ENCODE measurements at places on chromosomes 7 and 10.
A peak's percentile ranks its signal among the peaks of the same experiment; 100 is the strongest.

- no peak for DNase-seq
Observed at GRCh38 chr7:8044761-8045430, 76.3 kb downstream of the GLCCI1 start.

DNA sequence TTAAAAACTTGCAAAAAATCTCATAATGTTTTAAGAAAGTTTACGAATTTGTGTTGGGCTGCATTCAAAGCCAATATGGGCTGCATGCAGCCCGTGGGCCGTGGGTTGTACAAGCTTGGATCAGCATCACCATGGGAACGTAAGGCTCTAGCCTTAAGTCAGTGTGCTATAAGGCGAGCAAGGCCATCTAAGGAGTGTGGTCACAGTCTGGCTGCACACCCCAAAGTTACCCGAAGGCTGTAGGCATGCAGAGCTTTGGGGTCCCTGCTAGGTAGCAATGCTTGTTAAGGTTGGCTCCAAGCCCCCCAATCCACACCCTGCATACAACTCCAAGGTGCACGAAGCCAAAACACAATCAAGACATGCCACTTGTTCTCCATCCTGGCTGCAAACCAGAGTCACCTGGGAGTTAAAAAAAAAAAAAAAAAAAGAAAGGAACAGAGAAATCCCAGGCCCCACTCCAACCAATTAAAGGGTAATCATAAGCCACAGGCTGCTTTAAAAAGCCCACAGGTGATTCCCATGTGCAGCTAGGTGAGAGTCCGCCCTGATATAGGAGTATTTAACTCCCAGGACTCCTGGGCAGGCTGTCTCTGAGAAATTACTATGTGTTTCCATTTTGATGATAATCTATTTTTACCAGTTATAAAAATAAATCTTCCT is 8.5 kb upstream of the PNLIPRP2 start:
- DNase-seq = no peak

GRCh38 chr10:83516788-83517187 is 622.5 kb upstream of the GHITM start:
- no peak for DNase-seq

GRCh38 chr7:94261067-94261466 is 133.6 kb upstream of the COL1A2 start:
- DNase-seq = no peak

DNA sequence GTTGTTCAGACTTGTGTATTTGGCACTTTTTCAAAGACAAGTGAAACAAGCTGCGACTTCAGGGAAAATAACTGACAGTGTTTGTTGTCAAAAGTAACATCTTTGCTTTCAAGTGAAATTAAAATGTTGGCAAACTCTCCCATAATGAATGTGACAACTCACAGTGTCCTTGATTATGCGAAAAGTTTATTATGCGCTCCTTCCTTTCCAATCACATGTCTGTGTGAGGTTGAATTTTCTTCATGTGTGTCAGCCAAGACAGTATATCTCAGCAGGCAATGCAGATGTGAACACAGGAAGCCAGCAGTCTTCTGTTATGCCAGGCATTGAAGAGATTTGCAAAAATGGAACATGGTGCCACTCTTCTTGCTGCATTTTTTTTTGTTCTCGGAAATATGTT is 28.7 kb downstream of the FBH1 start:
- DNase-seq = no peak

DNA sequence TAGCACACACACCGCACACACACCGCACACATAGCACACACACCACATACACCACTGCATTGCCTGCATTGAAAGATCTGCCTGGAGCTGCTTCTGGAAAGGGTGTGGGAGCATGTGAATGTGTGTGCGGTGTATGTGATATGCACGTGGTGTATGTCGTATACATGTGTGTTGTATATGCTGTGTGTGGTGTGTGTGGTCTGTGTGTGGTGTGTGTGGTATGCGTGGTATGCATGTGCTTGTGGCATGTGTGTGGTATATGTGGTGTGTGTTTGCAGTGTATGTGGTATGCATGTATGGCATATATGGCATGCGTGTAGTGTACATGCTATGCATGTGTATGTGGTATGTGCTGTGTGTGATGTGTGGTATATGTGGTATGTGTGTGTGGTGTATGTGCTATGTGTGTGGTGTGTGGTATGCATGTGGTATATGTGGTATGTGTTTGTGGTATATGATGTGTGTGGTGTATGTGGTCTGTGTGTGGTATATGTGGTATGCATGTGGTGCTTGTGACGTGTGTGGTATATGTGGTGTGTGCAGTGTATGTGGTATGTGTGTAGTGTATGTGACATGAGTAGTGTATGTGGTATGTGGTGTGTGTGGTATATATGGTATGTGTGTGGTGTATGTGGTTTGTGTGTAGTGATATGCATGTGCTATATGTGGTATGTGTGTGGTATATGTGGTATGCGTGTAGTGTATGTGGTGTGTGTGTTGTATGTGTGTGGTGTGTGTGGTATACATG is 176.2 kb downstream of the WDR37 start:
- no peak for DNase-seq

DNA sequence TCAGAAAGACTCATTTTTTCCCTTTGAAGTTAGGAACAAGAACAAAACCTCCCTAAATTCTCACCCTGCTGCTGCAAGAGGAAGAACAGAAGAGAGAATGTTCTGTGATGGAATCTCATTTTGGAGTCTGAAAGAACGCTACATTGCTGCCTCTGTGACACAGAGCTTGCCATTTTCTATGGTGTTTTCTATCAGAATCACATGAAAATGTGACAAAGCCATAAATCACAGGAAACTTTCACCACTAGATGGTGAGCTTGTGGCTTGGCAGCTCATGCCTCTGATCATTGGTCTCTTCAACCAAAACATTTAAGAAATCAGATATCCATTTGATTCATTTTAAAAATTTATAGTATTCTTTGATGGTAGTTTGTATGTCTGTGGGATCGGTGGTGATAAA is 82.9 kb downstream of the CADPS2 start:
- DNase-seq = no peak

- DNase-seq = no peak
Observed at GRCh38 chr7:134931487-134931886, 54.8 kb upstream of the AGBL3 start.

- no peak for DNase-seq
Observed at GRCh38 chr7:158296798-158297104, 290.9 kb downstream of the PTPRN2 start.

DNA sequence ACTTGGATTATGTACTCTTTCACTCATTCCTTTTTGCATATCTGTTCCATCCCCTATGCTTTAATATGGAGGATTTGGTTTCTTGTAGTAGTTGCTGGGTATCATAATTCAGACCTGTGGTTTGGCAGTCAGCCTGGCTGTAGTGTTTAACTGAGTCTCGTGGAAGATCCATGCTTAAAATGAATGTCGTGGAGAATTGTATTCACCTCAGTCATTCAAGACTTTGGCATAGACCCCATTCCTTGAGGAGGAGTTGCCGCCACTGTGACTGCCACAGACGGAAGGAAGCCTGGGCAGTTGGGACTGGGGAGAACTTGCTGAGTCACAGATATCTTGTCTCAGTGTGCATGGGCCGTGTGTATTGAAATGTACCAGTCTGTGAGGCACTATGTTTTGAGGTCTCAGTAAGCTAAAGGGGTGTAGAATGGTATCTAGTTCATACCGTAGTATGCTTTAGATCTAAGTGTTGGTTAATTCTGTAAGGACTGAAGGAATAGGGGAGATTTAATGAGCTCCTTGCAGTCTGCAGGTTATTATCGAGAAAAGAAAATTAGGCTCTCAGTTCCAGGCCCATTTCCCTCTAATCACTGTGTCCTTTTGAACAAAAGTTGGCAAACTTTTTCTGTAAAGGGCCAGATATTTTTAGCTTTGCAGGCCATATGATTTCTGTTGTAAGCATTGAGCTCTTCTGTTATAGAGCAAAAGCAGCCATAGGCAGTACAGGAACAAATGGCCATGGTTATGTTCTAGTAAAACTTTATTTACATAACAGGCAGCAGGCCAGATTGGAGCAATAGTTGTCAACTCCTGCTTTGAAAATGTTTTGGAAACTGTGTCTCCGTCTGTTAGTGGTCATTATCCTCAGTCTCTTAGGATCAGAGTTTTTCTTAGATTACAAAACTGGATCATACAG is 76.8 kb downstream of the TPST1 start:
- DNase-seq = no peak

GRCh38 chr10:22573820-22574569 is 140.4 kb downstream of the PIP4K2A start:
- no peak for DNase-seq

GRCh38 chr7:77658928-77659327 is 37.3 kb upstream of the RSBN1L start:
- DNase-seq = no peak

- DNase-seq = no peak
Observed at GRCh38 chr7:102045681-102046372, 228.4 kb downstream of the CUX1 start.

- no peak for DNase-seq
Observed at GRCh38 chr10:58723966-58724365, 211.3 kb downstream of the BICC1 start.

DNA sequence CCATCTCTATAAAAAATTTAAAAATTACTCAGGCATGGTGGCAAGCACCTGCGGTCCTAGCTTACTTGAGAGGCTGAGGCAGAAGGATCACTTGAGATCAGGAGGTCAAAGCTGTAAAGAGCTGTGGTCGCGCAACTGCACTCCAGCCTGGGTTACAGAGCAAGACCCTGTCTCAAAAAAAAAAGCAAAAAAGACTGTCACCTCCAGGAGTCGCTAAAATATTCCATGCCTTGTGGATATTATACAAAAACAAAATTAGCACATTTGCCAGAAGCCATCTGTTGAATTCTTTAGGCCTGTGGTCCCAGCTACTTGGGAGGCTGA is 87.0 kb upstream of the SDK1 start:
- DNase-seq = no peak

DNA sequence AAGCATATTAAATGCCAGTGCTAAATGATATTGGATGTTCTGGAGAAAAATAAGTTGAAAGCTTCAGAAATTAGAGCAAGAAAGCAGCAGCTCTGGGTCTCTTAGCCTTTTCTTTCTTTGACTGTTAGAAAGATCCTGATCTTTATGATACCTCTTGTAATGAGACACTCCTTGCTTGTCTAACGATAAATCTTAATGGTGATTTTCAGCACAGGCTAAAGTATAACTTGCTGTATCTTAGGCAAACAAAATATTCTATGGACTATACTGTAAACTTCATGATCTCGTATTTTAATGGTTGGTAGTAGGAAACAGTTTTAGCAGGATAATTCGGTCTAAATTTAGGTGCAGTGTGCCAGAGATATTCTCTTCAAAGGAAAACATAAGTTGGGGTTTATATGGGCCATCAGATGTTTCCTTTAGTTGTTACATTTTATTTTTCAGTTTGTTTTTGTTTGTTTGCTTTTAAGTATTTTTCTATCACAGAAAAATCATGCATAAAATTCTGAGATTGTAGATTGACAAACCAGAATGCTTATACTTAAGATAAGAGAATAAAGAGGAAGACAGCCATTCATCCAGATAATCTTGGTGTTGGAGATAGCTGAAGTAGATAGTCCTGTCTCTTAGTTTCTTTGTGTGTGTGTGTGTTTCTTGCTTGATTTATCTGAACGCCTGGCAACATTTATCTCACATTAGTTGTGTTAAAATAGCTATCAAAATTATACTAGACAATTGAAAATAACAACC is 4.7 kb downstream of the CASD1 start:
- no peak for DNase-seq

GRCh38 chr7:154859747-154860620 is 142.9 kb downstream of the PAXIP1 start:
- DNase-seq = no peak

GRCh38 chr10:124882313-124882712 is 59.6 kb upstream of the ZRANB1 start:
- DNase-seq = no peak

- no peak for DNase-seq
Observed at GRCh38 chr7:106064316-106064715, 47.8 kb downstream of the SYPL1 start.

- no peak for DNase-seq
Observed at GRCh38 chr7:125670926-125671572, 741.4 kb upstream of the POT1 start.

DNA sequence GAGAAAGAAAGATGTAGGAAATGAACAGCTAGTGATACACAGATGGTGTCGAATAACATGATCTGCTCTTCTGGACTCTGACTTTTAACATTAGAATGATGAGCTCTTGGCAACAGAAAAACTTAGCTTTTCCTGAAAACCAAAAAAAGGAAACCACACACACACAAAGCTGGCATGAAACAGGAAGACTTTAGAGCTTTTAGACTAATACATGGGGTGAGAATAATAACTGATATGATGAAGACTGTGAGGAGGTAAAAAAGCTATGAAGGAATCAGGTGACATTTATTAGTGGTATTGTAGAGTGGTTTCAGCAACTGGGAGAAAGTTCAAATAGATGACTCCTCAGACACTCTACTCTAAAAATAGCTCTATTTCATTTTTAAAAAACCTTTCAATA is 491.9 kb downstream of the PARD3 start:
- no peak for DNase-seq

DNA sequence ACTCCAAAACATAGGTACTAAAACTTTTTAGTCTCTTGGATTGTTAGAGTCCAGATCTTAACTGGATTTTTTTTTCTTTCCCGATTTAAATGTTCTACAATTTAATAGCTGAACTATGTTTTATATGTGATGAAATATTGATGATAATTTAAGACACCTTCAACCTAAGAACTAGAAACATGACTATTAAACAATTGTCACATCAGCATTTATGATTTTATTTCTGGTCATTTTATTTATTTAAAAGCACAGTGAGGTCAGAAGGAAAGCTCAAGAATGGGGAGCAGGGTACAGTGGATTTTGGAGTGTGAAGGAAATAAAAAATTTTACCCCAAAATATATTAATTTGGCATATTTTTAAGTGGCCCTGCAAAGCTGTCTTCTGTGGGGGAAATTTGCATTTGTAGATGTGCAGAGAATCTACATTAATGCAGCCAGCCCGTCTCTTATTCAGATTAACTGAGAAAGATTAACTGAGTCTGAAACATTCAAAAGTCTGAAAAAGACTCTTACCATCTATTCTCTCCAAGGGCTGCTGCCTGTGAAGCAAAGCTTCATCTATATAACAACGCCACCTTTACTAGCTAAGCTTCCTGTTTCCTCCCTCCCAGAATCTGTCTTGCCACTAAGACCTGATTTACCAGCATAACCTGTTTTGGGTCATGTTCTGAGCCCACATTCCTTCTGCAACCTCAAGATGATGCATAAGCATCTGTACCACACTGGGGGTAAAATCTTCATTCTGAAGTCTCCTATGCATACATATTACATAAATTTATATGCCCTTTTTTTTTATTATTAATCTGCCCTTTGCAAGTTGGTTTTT is 86.4 kb downstream of the TMEM106B start:
- DNase-seq = no peak

GRCh38 chr7:30548845-30549244 is 44.2 kb upstream of the GGCT start:
- DNase-seq = peak; percentile 22

GRCh38 chr10:113178771-113179170 is 228.7 kb downstream of the TCF7L2 start:
- DNase-seq = no peak

GRCh38 chr7:1385809-1386622 is 73.3 kb downstream of the MICALL2 start:
- DNase-seq = no peak

GRCh38 chr10:103139803-103140202 is 53.3 kb downstream of the NT5C2 start:
- DNase-seq = no peak

GRCh38 chr10:115129752-115130151 is 36.6 kb downstream of the ATRNL1 start:
- no peak for DNase-seq
